ENCODE measurements at places on chromosomes 7 and 10.

DNA sequence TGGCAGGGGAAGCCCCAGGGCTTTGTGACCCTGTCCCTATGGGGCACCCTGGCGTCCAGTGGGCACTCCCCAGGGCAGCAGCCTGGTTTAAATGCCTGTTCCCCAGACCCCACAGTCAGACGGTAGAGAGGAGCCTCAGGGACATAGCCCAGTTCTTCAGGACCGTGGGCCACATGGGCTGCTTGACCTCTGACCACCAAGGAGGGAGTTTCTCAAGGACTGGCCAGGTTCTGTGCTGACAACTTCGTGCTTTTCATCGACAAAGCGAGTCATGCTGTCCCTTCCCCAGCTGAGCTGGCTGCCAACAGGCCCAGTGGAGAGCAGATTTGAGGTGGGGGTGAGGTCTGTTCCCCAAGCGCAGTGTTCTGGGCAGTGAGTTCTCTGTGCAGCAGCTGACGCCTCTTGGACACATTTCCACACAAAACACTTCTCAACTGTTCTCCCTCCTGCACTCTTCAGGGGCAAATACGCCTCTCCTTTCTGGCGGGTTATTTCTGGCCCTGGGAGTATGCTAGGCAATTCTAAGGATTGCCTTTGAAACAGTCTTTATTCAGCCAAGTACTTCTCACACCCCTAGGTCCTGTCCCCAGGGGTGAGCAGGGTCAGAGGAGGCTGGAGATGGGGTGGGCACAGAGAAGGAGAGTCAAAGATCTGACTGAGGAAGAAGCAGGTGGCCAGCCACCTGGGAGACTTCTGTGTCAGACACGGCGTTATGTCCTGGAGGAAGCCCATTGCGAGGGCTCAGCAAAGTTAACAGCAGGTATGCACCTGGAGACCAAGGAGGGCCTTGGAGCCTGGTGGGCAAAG lies 57.3 kb upstream of the CAMK2B start:
- DNase-seq = no peak

GRCh38 chr7:96205665-96206064 lies 116.2 kb downstream of the SLC25A13 start:
- no peak for DNase-seq

GRCh38 chr10:10591715-10592341 lies 425.8 kb upstream of the CELF2 start:
- no peak for DNase-seq

GRCh38 chr7:44099669-44100068 lies 4.5 kb upstream of the AEBP1 start:
- DNase-seq = no peak

DNA sequence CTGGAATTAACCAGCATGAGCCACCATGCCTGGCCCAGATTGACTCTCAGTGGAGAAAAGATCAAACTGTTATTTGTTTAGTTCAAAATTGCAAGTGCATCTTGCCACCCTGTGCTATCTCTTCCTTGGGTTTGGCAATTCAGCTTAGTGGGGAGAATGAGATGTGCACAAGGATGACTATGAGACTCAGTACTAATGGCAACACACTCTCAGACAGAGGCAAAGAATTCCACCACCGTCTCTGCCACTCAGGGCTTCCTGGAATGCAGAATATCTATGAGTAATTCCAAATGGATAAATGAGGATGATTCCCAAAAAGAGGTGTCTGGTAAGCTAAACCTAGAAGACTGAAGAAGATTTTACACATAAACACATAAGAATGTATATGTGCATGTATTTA lies 525.8 kb downstream of the NRG3 start:
- no peak for DNase-seq
